ENCODE measurements at places on chromosomes 6 and 20.
A peak's percentile ranks its signal among the peaks of the same experiment; 100 is the strongest.

DNA sequence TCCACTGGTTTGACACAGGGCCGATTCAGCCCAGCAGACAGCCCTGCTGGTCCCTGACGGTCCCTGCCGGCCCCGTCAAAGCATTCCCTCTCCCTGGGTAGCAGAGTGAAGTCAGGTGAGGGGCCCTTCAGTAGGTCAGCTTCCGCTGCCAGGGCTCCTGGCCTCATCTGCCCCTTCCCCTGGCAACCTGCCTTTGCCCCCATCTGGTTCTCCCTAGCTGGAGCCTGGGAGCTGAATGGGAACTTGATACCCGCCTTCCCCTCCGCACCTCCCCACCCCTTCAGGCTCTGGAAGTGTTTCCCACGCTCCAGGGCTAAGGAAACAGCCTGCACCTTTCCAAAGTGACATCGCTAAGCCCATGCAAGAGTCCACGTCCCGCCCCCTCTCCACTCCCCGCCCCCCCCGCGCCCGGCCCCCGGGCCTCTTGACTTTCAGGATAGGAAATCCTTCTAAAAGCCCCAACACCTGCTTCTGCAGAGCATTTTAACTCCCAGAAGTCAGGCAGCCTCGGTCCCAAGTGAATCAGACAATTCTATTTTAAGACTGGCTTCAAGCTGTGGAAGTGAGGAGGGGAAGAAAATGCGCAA, 53.3 kb downstream of the ISM1 start:
- DNase-seq, result no peak

DNA sequence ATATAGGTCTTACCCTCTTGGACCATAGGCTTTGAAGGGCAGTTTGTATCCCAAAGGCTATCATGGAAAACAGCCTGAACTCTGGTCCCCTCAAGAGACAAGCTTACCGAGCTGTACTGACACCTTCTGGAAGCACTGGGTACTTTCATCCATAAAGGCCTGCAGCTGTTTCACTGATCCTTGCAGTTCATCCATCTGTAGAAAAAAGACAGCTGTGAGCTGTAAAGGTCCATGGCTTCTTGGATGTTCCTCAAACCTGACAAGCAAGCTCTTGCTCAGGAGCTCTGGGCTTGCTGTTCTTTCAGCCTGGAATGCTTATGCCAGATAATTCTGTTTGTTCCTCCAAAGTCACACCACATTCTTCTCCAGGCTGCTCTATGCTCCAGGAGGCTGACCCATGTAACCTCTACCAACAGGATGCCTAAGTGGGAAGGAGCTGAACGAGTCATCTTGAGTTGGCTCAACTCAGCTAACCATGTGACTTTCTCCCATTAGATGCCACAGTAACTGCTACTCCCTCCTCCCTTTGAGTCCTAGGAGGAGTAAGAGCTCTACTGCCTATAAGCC, 8.8 kb upstream of the NDRG3 start:
- DNase-seq, result peak; percentile 60

DNA sequence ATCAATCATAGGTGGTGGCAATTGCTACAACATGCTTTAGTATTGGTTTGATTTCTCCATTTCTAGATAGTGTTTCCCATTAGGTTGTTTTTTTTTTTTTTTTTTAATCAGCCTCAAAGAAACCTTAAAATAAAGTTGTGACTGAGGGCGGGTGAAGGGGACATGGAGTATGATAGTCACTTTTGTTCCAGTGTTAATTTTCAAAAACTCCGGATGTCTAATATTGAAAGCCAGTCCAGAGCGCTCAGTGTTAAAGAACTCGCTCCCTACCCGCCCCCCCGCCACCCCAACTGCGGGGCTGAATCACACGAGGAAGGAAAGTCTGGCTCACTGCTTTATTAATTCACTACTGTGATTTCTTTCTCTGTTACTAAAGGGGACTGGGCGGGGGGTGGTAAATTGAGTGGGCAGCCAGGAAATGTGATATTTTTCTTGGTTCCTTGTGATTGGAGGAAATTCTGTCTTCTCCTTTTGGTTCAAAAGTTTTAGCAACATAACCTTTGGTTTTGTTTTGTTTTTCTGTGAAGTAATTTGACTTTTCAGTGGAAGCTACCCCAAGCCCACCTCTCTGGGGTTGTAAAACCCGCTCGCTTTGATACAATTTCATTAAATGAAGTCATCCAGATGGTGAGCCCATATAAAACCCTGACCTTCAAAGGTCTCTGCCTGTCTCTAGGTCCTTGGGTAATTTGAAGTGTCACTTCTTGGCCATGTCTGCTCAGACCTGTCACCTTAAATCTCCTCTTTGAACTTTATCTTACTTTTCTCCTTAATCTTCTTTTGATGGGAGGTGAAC, 38.0 kb downstream of the TNFAIP3 start:
- peak; percentile 64 for DNase-seq

GRCh38 chr6:62707156-62707555, 421.1 kb upstream of the KHDRBS2 start:
- no peak for DNase-seq

GRCh38 chr6:169881976-169882375, 130.6 kb downstream of the ERMARD start:
- DNase-seq, result no peak

- peak; percentile 19 for DNase-seq
Observed at GRCh38 chr6:65289491-65289890, 417.5 kb downstream of the EYS start.

- DNase-seq, result no peak
Observed at GRCh38 chr6:37668251-37668650, 29.4 kb downstream of the MDGA1 start.

- DNase-seq, result no peak
Observed at GRCh38 chr6:96196633-96197032, 180.9 kb downstream of the FUT9 start.

DNA sequence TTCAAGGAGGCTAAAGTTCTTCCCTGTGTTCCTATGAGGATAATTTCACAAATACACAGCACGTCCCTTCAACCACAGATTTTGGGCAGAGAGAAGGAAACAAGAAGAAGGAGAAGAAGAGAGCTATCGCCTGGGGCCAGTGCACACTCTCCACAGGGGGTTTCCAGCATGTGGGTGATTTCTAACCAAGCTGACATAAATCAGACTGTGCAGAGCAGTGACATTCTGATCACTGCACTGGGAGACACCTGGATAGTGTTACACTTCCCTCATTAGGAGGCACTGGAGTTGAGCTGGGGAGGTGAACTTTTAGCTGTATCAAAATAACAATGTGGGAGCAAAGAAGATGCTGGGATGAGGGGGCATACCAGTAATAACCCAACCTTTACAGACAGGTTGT, 71.8 kb upstream of the CENPW start:
- no peak for DNase-seq

DNA sequence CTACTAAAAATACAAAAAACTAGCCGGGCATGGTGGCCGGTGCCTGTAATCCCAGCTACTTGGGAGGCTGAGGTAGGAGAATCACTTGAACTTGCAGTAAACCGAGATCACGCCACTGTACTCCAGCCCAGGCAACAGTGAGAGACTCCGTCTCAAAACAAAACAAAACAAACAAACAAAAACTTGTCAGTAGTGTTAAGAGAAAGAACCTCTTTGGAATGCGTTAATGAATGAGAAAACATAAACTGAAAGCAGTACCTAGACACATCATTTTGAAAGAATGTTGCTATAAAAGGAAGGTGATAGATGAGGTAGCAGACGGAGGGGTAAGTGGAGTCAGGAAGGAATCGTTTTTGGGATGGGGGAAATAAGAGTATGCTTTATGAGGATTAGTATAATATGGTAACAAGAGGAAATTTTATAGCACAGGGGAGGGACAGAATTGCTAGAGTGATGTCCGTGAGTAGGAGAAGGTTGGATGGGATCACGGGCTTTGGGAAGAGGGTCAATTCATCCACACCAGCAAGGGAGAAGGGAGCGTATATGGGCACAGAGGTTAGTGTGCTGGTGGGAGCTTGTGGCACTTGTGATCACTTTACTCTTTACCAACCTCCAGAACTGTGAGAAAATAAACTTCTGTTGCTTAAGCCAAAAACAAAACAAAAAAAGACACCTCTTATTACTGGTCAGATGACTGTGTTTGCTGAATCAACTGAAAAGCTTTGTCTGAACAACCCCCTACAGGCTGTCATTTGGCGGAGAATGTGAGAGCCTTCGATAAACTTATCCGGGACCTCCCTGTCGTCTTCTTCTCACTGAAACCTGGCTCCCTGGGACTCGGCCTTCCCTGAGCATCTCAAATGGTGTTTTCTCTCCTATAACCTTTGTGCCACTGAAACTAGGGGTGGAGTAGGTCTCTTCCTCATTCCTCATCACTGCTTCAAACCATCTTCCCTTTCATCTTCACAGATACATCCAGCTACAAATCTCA, 48.9 kb upstream of the TFAP2A start:
- no peak for DNase-seq

GRCh38 chr20:17637985-17638640, 43.9 kb downstream of the RRBP1 start:
- DNase-seq, result no peak

GRCh38 chr6:141103246-141103645, 1029.5 kb upstream of the GJE1 start:
- peak; percentile 30 for DNase-seq

All from fibroblast of skin of scalp (primary cell).